OCI-M1 (cell line): ENCODE measurements at places on chromosomes 6 and 20.
A peak's percentile ranks its signal among the peaks of the same experiment; 100 is the strongest.

DNA sequence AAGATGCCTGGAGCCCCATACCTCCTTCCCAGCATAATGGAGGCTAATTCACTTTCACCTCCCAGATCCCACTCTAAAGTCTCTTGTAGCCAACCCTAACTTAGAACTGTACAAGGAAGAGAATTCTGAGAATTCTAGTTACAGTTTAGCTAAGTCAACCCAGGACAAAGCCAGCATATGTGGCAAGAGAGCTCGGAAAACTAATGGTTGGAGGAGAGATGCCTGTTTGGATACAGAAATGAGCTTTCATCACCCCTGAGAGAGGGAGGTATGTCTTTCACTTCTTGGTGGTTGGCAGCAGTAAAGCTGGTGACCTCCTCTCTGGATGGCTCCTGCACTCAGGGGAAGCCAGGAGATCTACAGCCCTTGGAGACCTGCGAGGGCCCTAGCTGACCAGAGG, 252.6 kb upstream of the SUPT3H start:
- DNase-seq, result no peak

- no peak for DNase-seq
These were observed 428.3 kb downstream of the ADGRB3 start for GRCh38 chr6:69063401-69063800.

DNA sequence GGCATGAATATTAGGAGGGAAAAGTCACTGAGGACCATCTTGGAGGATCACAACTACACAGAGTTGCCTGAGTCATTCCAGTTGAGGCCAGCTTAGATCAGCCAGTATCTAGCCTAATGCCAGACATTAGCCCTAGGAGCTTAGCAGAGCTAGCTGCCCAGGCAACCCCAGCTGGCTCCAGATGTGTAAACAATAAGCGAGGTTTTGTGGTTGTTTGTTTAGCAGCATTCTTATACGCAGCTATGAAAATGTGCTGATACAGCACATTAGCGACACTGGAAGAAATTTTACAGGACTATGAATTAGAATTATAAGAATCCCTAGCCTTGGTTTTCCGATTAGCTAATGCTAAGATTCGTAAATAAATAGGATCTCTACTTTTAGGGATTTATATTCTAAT, 59.3 kb downstream of the BTBD3 start:
- DNase-seq, result no peak

GRCh38 chr20:24672886-24673677, 203.7 kb downstream of the SYNDIG1 start:
- no peak for DNase-seq

DNA sequence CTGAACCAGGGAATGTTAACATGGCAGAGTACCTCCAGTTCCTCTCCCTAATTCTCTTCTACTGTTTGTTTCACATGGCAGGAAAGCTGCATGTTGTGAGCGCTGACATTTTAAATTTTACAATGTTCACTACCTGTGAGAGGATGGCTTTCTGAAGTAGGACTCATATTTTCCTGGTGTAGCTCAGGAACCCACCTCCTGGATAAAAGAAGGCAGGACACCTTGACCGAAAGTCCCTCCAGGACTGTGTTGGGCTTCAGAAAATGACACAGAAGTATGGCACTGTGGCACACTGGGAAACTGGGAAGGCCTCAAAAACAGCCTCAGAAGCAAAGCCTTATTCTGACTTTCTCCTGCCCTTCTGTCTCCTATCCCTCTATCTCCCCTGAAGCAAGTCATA, 33.3 kb downstream of the PTPRK start:
- DNase-seq, result peak; percentile 25

- peak; percentile 23 for DNase-seq
These were observed 48.4 kb downstream of the MTFR2 start for GRCh38 chr6:136201732-136202131.

DNA sequence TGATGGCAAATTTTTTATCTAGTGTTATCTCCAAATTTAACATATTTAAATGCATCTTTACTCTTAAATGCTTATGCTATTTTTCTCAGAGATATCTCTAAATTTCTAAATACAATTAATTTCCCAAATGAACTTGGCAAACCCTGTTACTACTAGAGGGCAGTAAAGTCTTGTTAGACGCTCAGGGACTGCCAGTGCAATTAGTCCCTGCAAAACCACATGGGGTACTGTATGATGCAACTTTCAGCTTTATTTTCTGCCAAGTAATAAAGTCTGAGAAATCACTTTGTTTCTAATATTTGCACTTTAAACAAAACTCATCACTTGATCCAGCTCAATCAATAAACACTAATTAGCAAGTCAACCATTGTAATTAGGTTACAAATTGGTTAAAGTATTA, 76.0 kb upstream of the ADGRB3 start:
- DNase-seq, result peak; percentile 70

DNA sequence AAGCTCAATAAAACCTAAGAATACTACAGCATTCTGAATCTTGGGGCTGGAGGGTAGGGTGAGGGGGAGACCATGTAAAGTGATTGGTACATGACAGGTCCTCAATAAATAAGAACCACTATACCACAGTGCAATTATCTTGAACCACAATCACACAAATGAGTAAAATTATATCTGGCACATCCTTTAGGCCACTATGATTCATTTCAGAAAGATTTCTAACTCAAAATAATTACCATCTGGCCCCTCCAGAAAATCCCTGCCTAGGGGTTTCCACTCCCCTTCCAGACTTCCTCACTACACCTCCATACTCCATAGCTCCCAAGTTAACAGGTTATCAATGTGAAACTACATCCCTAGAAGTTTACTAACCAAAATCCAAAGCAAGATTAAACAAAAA, 19.7 kb downstream of the AKIRIN2 start:
- DNase-seq, result no peak

GRCh38 chr6:161667957-161668356, 394.1 kb upstream of the AGPAT4 start:
- DNase-seq, result no peak

- peak; percentile 84 for DNase-seq
These were observed 155.8 kb downstream of the MBOAT1 start for GRCh38 chr6:20056350-20056992.

DNA sequence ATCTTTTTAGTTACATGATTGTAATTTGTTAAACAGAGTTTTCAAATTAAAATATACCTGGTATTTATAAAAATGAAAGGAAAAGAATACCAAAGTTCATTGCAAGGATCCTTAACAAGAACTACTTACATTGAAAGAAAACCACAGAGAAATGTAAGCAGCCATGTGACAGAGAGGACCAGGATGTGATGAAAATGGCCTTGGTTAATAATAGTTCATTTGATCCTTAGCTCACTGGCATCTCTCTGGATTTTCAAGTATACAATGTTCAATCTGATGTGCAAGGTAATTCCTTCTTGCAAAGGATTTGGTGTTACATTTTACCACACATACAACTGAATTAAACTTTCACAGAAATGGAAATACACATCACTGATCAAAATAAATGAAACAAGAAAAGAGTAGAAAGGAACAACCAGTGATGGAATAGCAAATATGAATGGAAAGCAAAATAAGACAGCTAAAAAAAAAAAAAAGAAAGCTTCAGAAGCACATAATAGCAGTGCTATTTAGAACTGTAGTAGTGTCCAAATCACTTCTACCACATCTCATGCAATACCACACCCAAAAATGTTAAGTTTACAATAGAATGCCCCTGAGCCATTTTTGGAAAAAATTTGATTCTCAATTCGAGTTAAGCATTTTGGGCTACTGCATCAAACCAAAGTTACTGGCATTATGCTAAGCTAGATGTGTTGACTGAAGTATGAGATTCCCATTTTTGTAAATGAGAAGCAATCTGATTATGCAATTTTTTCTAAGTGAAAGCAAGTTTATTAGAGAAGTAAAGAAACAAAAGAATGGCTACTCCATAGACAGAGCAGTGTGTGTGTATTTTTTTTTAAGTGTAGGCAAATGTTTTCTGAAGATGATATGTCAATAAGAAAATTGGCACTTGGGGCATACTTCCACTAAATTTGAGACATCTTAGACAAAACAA, 22.6 kb upstream of the HLA-A start:
- no peak for DNase-seq

- DNase-seq, result peak; percentile 66
These were observed 118.2 kb downstream of the SLC16A10 start for GRCh38 chr6:111205502-111205901.
